ENCODE measurements at places on chromosomes 2 and 18.

- DNase-seq = no peak
Observed at GRCh38 chr2:195501746-195502145, 155.3 kb upstream of the SLC39A10 start.

DNA sequence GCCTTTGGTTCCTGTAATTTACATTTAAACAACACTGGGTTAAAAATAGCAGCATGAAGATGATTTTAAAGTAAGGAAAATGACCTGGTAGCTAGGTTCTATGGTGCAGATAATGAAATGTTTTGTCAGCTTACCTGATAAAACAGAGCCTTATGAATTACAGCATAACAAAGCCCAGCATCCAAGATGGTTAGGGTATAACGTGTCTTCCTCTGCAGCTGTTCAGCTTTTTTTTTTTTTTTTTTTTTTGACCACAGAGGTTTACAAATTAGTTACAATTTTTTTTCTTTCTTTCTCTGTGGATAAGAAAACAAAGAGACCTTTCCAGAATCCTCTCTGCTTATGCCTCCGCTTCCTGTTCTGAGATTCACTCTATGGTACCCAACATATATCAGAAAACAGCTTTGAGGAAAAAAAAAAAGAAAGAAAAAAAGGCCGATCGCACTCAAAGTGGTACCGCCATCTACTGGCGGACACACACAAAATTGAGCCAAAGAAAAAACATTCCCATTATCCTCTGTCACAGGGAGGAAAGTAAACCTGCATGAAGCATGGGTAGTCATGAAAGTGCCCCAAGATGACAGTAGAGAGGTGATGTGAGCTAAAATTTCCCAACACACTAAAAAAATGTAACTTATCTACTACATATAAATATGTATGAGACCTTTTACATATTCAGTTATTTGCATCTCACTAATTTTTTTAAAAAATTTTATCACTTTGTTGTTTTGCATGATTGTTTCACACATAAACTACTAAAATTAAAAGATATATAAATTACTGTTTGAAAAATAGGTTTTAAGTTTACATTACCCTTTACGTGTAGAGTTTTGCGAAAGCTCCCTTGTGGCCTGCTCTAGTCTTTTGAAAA, at the start of gene SCN3A:
TSS of gene SCN3A (minus strand) at position 362 of the 871 bp plus-strand sequence. CDS start 27,656 bp downstream, outside the sequence.
- DNase-seq = peak; percentile 57

DNA sequence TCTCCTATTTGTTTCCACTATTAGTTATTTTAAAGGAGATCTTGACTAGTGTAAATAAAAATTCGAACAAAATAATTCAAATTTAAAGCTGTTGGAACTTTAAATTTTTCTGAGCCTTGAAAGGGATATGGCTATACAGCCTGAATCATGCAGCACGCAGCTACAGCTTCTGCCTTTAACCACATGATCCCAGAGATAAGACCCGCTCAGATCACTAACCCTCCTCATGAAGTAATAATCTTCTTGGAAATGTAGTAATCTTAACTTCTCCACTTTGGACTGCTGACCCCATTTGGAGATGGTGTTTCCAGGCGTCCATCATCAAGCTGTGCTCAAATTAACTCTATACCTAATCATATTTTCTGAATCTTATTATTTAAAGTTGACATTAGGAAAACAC, 336.6 kb downstream of the DSC3 start:
- no peak for DNase-seq

DNA sequence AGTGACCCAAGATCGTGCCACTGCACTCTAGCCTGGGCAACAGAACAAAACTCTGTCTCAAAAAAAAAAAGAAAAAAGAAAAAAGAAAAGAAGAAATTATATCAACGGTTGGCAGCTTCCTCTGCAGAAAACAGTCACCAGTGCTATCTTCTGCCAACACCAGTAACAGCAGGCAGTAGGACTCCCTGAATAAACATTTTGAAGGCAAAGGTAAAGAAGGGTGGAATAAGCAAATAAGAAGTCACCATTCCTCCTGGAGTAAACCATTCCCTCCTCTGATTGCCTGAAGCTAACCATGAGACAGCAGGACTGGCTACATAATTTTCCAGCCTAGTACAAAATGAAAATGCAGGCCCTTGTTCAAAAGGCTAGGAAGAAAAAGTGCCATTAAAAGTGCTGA, 9.0 kb upstream of the RNF103 start:
- DNase-seq = no peak

GRCh38 chr2:29724282-29724681, 197.1 kb downstream of the ALK start:
- DNase-seq = no peak

DNA sequence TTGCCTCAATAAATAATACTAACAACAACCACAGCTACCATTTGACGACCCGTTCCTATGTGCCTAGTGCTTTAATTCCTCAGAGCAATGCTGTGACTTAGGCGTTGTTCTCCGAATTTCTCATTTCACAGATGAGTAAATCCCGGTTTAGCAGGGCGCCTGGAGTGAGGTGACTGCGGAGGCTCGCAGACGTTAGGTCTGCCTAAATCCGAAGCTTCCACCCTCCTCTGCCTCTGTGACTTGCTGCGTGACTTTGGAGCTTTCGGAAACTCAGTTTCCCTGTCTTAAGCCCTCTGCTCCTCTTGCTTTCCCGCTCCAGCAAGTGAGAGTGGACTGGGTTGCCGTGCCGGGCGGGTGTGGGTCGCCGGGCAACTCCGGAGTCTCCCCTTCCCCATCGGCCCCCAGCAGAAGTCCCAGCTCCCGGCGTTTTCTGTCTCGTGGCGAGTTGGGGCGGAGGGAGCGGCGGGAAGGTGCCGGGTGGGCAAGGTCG, 711 bp upstream of the ATOH8 start:
- no peak for DNase-seq

DNA sequence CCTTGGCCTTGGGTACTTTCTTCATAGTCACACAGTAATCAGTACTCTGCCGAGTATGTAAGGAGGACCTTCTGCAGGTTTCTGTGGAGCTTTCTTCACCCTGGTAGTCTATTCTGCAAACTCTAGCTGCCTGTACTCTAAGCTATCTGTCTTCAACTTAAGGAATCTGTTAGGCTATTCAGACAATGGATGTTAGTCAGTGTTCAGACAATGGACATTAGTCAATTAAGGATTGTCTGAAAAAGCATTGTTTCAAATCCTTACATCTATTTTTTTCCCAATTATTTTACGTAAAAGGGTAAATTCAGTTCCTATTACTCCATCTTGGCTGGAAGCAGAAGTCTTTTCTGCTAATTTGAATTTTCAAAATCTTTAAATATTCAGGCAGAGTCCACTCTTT, 75.7 kb downstream of the WDR7 start:
- DNase-seq = no peak

GRCh38 chr2:26216587-26216986, 27.8 kb downstream of the HADHA start:
- peak; percentile 3 for DNase-seq

Measured in NCI-H1092 (cell line).